LoVo (cell line): ENCODE measurements at places on chromosomes 2 and 18.
A peak's percentile ranks its signal among the peaks of the same experiment; 100 is the strongest.

DNA sequence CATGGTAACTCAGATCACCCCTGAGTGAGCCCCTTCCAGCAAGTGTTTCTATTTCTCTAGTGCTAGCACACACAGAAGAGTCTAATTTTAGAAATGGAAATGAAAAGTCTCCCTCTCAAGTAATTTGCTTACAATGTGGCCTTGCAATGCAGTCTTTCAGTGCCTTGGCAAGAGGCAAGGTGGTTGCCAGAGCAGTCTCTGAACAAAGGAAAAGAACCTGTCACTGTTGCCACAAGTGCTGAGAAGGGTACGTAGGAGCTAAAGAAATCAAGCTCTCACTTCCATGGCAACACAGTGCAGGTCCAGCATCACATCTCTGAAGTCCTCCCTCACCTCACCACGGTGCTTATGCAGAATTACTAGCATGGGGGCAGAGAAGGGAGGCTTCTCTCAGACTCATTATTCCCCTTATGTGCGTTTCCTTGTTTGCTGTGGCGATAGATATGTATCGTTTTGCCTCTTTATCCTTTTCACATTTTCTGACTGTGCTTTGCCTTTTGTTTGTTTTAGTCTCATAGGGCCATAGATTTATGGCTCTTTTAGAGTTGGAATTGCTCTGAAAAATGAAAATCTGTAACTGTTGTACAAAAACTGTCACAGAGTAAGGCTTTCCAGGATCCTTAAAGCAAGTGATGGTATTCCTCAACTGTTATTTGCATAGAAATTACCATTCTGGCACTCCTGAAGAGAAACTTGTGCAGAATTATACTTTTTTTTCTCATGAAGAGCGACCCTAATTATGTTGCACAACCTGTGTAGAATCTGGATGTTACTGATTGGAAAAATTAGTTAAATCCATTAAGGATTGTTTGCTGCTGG, 164.8 kb downstream of the CCDC85A start:
- no peak for DNase-seq

GRCh38 chr2:163187995-163188655, 349.6 kb upstream of the KCNH7 start:
- no peak for DNase-seq

DNA sequence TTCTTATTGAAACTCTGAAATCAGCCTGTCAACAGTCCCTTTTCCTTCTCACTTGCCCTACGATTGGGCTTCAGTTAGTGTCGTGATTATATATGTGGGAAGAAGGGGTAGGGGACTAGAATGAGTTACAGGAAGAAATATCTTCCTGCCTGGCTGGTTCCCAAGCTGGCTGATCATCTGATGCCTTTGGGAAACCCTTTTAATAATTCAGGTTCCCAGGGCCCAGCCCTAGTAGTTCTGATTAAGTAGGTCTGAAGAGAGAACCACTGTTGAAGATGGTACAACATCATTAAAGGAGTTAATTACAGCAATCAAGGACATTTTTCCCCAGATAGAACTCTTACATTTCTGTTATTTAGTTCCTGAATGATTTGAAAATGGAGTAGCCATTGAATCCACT, 110.1 kb upstream of the EML6 start:
- DNase-seq, result no peak

GRCh38 chr18:61360404-61361383, 27.5 kb downstream of the CDH20 start:
- no peak for DNase-seq

DNA sequence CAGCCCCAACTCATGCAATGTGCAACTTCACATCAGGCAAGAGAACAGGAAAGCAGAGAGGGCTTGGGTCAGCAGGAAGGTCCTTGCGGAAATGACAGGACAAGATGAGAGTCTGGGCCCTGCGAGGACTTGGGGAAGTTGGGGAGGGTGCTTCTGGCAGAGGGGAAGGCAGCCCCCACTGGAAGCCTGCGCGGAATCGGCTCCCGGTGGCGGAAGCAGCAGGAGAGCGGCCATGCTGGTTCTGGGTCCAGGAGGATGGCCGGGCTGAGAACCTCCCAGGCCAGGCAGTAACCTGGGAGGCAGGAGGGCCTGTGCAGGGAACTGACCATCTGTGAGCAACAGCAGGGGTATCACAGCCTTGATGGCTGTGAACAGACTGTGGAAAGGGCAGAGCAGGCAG, 112.9 kb downstream of the MBP start:
- no peak for DNase-seq

- no peak for DNase-seq
Observed at GRCh38 chr18:79507546-79508480, 112.1 kb downstream of the NFATC1 start.

GRCh38 chr2:44168681-44169154, at the start of gene PPM1B:
Gene PPM1B (plus strand): TSS chr2:44168875. CDS start chr2:44201200, 32,325 bp downstream.
- no peak for DNase-seq

GRCh38 chr2:71952572-71953188, 195.0 kb downstream of the CYP26B1 start:
- no peak for DNase-seq

DNA sequence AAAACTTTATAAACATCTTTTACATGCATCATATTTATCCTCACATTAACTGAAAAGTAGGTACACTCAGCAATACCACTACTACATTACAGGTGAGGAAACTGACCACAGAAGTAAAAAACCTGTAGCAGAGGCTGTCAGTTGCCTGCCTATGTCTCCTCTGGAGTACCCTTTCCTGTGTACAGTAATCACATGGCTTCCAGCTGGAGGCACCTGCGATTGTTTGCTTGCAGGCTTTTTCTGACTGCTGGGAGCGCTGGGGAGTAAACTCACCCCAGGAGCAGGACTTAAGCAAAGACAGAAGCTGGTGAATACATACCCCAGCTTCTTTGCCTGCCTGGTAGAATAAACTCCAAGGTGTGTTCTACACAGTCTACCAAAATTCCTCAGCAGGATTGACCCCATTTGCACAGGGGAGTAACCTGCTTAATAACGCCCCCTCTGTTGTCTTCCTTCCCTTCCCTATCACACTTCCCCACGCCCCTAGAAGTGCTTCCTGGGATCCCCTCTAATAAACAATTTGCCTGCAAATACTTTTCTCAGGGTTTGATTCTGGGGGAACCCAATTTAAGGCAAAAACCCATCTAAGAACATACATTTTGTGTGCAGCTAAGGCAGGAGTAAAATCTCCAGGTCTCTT, 138.9 kb downstream of the PTH2R start:
- no peak for DNase-seq

- DNase-seq, result no peak
Observed at GRCh38 chr2:159895258-159896065, 97.5 kb upstream of the CD302 start.

- no peak for DNase-seq
Observed at GRCh38 chr18:5972298-5972697, 77.0 kb upstream of the TMEM200C start.

GRCh38 chr2:119476301-119477112, 44.9 kb downstream of the TMEM37 start:
- DNase-seq, result peak; percentile 68

DNA sequence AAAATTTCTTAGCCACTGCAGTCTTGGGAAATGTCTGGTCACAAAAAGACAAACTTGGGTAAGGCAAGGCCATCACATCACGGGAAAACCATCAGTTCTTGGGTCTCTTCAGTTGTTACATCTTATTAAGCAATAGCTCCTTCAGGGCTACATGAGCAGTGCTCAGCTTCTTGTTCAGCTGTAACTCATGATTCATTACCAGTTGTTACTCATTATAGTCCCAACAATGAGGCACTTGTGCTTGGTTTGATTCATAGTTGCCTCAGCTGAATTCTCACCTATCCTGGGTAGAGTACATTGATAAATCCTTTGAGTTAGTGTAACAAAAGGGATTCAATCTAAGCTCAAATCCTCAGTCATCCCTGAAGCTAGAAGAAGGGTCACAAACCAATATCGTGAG, 102.4 kb upstream of the DCC start:
- DNase-seq, result no peak

GRCh38 chr2:82793711-82794435, 1665.2 kb downstream of the SUCLG1 start:
- DNase-seq, result no peak

GRCh38 chr2:57720728-57721627, 325.6 kb upstream of the VRK2 start:
- DNase-seq, result peak; percentile 52

GRCh38 chr2:23850564-23851256, 76.2 kb downstream of the ATAD2B start:
- no peak for DNase-seq

DNA sequence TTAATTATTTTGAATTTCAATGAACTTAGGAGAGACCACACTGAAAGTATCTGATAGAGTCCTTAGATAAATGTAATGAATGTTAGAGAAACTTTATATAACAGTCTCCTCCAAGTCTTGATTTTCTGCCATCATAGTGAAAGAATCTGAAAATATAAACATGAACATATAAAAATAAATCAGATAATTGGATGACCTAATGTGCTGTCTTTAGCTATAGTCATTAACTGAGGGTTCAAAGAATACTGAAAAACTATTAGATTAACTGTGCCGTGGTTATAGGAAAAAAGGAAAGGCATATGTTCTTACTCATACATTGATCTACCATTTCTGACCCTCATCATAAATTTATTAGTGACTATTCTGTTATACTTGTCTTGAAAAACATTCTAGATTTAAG, 47.0 kb upstream of the SPAG16 start:
- no peak for DNase-seq

- DNase-seq, result no peak
Observed at GRCh38 chr18:27582760-27583412, 397.8 kb upstream of the CHST9 start.

DNA sequence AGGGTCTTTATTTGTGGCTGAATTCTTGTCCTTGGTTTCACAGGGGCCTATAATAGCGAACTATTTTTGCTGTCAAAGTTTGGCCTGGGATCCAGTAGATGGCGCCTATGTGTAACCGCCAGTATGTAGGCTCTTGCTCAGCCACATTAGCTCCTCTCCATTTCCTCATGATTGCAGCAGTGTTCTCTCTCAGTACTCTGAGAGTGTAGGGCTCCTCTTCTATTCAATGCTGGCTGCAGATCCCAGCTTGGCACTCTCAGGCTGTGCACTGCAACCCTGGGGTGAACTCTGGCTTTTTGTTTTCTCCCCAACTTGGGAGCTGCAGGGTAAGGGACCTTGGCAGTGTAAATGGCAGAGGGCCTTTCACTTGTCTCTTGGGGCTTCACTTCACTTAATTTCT, 344.6 kb upstream of the CHAC2 start:
- DNase-seq, result peak; percentile 45

DNA sequence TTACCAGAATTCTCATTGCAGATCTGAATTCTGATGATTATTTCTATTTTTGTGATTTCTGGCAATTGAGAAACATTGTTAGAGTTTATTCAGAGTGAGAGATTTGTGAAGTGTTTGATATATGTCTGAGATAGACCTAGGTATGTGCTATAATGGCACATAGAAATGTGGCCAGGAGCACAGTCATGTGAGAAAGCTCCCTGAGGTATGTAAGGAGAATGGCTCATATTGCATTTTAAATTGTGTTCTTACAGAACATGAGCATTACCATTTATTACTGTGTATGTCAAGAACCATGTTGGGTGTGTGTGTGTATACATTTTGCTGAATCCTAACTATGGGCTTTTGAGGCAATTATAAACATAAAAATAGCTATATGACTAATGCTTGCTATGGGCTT, 101.2 kb downstream of the RAPGEF4 start:
- no peak for DNase-seq

- DNase-seq, result no peak
Observed at GRCh38 chr2:12043131-12043530, 296.7 kb downstream of the LPIN1 start.

DNA sequence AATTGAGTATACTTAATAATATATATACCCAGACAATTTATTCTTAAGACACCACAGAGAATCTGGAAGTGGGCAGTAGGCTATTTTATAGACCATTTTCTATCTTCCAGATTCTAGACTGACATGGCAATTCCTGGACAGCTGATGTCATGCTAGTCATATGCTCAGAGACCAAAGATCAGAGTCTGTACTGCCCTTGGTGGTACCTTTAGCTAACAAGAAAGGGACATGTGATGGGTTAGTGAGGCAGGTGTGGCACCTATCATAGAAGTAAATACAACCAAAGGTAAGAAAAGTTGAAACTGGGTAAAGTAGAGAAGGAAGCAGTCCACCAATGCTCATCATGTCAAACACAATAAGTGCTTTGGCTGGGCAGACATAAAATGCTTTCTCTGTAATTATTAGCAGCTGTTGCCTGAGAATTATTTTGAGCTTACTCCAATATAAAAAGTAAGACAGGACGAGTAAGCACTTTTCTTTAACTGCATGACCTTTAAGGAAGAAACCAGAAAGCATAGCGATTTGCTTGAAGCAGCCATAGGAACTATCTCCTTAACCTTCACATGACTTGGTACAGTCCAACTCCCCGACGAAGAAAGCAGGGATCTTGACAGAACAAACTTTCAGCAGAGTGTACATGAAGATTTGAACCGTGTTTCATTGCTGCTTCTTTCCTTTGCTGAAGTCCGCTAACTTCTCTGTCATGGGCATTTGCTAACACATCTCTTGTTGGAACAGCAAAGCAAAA, 47.1 kb downstream of the SLC40A1 start:
- no peak for DNase-seq

GRCh38 chr18:49819823-49820671, 6.7 kb upstream of the ACAA2 start:
- no peak for DNase-seq

DNA sequence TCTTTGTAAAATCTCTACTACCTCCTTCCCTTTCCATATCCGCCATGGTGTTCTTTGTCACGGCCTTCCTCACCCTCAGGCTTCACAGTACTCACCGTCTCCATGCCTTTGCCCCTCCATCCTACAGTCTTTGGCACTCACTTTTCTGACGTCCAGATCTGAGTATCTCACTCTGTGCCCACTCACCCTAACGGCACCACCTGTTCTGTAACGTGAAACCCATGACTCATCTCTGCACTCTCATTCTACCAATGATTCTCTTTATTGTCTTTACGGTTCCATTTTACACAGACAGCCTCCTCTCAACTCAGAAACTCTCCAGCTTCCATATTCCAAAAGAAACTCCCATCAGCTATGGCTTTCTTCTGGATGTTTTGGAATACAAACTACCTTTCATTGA, 56.7 kb downstream of the NETO1 start:
- DNase-seq, result no peak

GRCh38 chr18:59189746-59190145, 30.2 kb upstream of the GRP start:
- DNase-seq, result no peak

GRCh38 chr2:23323917-23324680, 60.9 kb upstream of the KLHL29 start:
- DNase-seq, result no peak

GRCh38 chr18:44537526-44537925, 143.2 kb upstream of the SETBP1 start:
- DNase-seq, result no peak
